ENCODE measurements at places on chromosomes 5 and 9.
A peak's percentile ranks its signal among the peaks of the same experiment; 100 is the strongest.

- DNase-seq = no peak
Observed at GRCh38 chr5:149808264-149808982, 78.3 kb downstream of the PPARGC1B start.

GRCh38 chr9:114050646-114051045 is 27.5 kb downstream of the AMBP start:
- no peak for DNase-seq

GRCh38 chr5:15806613-15807012 is 306.6 kb downstream of the FBXL7 start:
- DNase-seq = no peak

DNA sequence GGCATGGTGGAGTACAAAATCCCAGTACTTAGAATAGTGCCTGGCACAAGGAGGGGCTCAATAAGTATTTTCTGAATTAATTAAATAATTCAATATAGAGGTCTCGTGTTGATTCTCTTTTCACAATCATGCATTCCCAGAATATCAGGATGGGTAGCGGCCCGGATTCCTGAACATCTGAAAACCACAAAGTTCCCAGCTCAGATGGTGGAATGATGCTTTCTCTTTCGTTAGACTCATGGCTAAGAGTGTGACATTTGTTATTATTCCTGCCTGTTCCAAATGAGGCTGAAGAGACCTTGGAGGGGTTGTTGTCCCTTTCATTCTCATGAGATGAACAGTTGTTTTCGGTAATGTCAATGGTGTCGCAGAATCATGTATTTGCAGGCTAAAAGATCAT is 95.4 kb upstream of the LIFR start:
- DNase-seq = no peak

- DNase-seq = no peak
Observed at GRCh38 chr9:16385590-16385989, 484.9 kb downstream of the BNC2 start.

GRCh38 chr5:73728493-73729273 is 102.7 kb downstream of the ARHGEF28 start:
- no peak for DNase-seq

DNA sequence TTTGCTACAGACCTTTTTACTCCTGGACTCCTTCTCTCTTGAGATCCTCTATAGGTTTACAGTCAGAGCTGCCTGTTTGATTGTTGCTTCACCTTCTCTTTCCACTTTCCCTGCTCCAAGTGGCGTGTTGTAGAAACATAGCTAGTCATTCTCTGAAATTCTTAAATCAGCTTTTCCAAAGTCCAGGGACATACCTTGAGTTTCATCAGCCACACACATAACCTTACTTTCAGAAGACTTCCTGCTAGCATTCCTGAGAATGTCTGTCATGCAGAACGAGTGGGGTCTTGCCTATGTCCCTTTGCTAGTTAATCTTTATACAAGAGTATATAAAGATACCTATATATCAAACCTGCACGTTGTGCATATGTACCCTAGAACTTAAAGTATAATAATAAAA is 230.3 kb upstream of the ZNF462 start:
- DNase-seq = peak; percentile 58

DNA sequence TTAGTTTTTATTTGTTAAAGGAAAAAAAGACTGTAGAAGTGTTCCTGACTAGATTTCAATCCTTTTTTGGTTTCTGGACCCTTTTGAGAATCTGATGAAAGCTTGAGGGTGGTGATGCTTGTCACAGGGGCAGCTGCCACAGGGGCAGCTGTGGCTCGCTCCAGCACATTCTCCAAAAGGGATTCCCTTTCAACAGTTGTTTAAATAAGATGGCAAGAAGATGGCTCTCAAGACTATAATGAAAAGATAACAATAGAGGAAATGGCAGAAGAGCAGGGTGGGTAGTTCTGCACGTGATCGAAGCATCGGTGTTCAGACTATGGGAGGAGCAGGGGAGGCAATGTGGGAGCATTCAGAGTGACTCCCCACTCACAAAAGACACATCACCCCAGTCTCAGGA is 46.5 kb upstream of the TNFAIP8 start:
- DNase-seq = no peak

DNA sequence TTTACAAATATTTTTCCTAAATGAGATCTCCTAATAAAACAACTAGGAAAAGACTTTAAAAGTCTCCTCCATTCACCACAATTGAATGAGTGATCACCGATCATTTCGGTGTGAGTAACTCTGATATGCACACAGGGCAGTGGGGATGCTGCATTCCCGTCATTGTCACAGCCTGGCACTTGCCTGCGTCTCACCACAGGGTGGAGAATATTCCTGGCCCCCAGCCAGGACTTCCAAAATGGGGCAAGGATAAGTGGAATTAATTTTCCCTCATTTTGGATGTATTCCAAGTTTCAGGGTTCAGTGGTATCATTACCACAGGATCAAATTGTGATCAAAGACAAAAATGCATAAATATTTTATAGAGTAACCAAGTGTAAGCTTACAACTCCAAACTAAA is 107.1 kb downstream of the CTNND2 start:
- DNase-seq = no peak

- no peak for DNase-seq
Observed at GRCh38 chr5:16740811-16741392, 124.1 kb upstream of the RETREG1 start.

DNA sequence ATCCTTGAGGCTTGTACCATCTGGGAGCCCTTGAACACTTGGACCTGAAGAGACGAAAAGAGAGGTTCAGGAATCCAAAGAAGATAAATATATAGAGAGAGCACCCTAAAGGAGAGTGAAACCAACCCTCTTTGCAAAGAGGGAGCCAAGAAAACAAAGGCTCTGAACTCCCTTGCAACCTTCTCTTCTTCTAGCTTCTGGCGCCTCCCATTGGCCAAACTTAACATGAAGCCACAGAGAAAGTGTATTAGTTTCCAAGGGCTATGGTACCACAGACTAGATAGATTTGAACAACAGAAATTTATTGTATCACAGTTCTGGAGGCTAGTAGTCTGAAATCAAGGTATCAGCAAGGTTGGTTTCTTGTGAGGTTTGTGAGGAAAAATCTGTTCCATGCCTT is 175.1 kb downstream of the HCN1 start:
- no peak for DNase-seq

DNA sequence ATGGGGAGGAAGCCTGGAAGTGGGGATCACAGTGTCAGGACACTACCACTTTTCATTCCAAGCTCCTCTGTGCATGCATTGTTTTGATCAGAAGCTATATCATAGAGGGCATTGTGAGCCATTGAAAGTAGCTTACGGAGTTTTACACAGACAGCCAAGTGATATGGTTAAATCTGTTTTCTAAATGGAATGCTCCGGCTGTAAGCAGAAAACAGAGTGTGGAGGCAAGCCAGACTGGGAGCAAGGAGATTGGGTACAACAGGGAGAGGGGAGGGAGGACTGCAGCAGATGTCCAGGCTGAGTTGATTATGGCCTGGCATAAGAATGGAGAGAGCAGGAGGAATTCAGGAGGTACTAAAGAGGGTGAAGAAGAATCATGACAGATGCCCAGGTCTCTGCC is 15.5 kb upstream of the SOWAHA start:
- no peak for DNase-seq

DNA sequence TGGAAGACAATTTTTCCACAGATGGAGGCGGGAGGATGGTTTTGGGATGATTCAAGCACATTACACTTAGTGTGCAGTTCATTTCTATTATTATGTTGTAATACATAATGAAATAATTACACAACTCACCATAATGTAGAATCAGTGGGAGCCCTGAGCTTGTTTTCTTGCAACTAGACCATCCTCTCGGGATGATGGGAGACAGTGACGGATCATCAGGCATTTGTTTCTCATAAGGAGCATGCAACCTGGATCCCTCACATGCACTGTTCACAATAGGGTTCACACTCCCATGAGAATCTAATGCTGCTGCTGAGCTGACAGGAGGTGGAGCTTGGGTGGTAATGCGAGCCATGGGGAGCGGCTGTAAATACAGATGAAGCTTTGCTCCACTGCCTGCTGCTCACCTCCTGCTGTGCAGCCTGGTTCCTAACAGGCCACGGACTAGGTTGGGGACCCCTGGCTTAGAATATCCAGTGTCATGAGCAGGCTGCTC is 1.6 kb downstream of the STKLD1 start:
- no peak for DNase-seq

- no peak for DNase-seq
Observed at GRCh38 chr9:23322392-23322791, 503.6 kb downstream of the ELAVL2 start.

GRCh38 chr5:56159521-56159947 is 73.6 kb downstream of the ANKRD55 start:
- DNase-seq = no peak

- no peak for DNase-seq
Observed at GRCh38 chr9:84301851-84302250, 38.7 kb downstream of the SLC28A3 start.

GRCh38 chr9:120965344-120966012 is 38.9 kb upstream of the TRAF1 start:
- no peak for DNase-seq

DNA sequence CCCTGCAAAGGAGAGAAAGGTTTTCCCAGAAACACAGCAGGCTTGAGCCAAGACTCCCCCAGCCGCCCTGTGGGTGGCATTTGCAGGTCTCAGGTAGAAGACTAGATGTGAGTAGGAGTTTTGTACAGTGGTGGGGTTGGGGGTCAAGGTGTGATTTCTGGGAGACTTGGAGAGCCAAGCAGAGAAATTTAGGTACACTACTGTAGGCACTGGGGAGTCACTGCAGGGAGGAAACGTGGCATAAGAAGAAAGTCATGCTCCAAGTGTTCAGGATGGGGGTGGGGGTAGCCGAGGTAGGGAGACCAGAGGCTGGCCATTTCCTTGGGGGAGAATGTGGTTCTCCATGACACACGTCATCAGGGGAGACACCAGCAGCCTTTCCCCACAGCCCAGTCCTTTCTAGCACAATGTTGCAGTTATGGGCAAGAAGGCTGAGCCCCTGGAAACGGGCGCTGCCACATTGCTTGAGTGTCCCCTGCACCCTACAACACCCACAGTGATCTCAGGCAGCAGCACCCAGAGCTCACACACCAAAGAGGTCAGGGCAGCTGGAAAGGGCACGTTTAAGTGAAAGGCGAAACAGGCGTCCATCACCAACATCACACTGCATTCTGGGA is 210.5 kb downstream of the FSTL4 start:
- DNase-seq = no peak

GRCh38 chr5:125375143-125375542 is 628.7 kb upstream of the ZNF608 start:
- no peak for DNase-seq

GRCh38 chr5:76601470-76601869 is 21.7 kb downstream of the F2RL2 start:
- peak; percentile 13 for DNase-seq

- no peak for DNase-seq
Observed at GRCh38 chr9:91424403-91425176, 958 bp upstream of the NFIL3 start.

GRCh38 chr5:90861843-90862586 is 303.4 kb downstream of the ADGRV1 start:
- no peak for DNase-seq

DNA sequence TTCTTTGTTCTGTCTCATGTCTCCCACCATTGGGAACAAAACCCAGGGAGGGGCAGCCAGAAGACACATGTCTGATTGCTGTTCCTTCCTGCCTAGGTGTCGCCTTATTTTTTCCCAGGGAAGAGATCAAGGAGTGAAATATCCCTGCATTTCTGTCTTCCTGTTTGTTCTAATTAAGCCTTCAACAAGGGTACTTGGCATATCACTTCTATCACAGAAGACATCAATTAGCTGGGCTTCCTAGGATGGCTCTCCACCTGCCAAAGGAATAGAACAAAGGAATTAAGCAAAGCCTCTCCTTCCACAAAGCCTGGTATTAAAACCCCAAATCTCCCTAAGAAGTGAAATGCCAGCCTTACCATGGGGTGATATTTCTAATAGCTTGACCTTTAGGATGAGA is 299.5 kb upstream of the CD180 start:
- no peak for DNase-seq

DNA sequence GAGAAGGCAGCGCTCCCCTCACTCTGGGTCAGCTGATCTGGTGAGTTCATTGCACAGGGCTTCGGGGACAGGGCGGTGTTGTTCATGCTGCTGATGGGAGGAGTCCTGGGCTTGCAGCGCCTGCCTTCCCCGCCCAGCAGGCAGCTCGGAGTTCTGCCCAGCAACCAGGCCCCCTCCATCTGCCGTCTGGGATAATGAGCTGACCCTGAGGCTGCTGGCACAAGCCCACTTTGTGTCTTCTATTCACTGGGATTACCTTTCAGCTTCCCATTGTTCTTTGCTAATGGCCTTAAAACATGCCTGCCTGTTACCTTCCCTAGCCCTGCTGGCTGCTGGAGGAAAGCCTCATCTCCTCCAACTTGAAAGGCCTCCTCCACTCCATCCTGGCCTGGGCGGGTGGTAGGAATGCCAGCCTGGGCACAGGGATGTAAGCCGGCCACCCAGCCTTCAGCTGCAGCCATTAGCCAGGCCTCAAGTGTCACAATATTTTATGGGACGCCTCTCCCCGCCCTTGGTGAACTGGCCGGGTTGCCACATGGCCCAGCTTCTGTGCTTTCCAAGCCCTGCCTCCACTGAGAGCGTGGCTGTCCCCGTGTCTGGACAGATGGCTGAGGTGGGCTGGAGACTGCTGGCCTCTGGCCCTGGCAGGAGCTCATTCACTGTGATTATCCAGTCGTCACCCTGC is 70.4 kb downstream of the GADD45G start:
- no peak for DNase-seq

- DNase-seq = no peak
Observed at GRCh38 chr9:5870691-5871090, 20.0 kb upstream of the MLANA start.

GRCh38 chr9:93098236-93098946 is 2.4 kb downstream of the CARD19 start:
- DNase-seq = peak; percentile 64

- no peak for DNase-seq
Observed at GRCh38 chr5:179820483-179821297, at the start of gene SQSTM1. SQSTM1 (plus strand) TSS chr5:179820905; CDS start chr5:179820937, 32 bp downstream.

DNA sequence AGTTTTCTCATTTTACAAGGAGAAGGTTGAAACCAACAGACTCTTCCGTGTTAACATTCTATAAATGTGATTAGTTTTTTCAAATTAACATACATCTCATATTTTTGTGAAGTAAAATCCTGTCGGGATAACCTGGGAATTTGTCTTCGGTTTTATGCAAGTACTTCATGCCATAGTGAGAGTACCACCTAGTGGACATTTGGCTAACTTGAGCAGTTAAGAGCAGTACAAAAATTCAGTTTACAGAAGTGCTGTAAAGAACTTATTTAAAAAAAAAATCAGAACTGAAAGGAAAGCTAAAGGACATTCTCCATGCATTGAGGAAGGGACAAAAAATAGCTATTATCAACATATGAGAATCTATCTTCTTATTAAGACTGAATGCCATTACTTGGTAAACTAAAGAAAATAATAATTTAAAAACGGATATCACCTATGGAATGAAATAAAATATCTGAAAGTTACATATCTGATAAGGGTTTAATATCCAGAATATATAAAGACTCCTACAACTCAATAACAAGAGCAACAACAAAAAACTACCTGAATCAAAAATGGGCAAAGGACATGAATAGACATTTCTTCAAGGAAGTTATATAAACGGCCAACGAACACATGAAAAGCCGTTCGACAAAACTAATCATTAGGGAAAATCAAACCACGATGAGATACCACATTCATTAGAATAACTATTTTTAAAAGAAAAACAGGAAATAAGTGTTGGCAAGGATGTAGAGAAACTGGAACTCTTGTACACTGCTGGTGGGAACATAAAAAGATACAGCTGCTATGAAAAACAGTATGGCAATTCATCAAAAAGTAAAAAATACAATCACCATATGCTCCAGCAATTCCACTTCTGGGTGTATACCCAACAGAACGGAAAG is 117.0 kb upstream of the GNA14 start:
- peak; percentile 7 for DNase-seq

- no peak for DNase-seq
Observed at GRCh38 chr5:171840066-171840465, 54.4 kb downstream of the SMIM23 start.

Measured in keratinocyte (primary cell).